ENCODE measurements at places on chromosomes 4 and X. TPM values are rescaled to one million over a fixed set of nuclear protein-coding genes. Genes with fewer than 3 reads are reported as not detected.

Gene INTU
- 25.1 TPM for total RNA-seq

Gene FAM53A
- total RNA-seq: 3.4 TPM

Gene UGT2B15
- total RNA-seq: not detected

Gene GAGE13
- not detected for total RNA-seq

Gene MAP7D3
- 19.4 TPM for total RNA-seq

Gene MAGEA12
- total RNA-seq: 0.98 TPM

Gene UNC5C
- 5.7 TPM for total RNA-seq

Gene ARSJ
- total RNA-seq: 60.1 TPM

Gene TBC1D9
- total RNA-seq: 31.6 TPM

Gene PFKFB1
- not detected for total RNA-seq

Gene OPRPN
- total RNA-seq: not detected

Gene SHROOM3
- 50.9 TPM for total RNA-seq

Gene KIF4A
- 1.7 TPM for total RNA-seq

Gene FREM3
- total RNA-seq: not detected
